ENCODE measurements at places on chromosomes 12 and 14.
A peak's percentile ranks its signal among the peaks of the same experiment; 100 is the strongest.

GRCh38 chr12:68240079-68240478, 13.3 kb downstream of the IL22 start:
- no peak for DNase-seq

GRCh38 chr14:106442857-106443256, 916.5 kb downstream of the TMEM121 start:
- DNase-seq: peak; percentile 14

DNA sequence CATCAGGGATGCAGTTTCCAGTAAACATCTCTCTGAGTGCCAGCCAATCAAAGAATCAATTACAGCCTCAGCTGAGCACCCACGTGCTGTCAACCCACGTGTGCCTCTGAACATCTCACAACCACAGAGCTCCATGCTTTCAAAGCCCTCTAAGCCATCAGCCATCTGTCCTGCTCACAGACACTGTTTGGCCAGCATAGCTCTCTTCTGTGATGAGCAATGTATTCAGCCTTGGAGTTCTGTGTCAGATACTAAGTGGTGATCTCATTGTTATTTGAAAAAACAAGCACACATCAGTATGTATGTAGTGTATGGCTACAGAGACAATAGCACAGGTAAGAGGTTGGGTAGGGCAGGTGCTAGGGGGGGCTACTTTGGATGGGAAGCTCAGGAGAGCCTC, 94.3 kb downstream of the RGS6 start:
- no peak for DNase-seq

GRCh38 chr14:68084256-68084655, 264.7 kb downstream of the RAD51B start:
- DNase-seq: no peak

DNA sequence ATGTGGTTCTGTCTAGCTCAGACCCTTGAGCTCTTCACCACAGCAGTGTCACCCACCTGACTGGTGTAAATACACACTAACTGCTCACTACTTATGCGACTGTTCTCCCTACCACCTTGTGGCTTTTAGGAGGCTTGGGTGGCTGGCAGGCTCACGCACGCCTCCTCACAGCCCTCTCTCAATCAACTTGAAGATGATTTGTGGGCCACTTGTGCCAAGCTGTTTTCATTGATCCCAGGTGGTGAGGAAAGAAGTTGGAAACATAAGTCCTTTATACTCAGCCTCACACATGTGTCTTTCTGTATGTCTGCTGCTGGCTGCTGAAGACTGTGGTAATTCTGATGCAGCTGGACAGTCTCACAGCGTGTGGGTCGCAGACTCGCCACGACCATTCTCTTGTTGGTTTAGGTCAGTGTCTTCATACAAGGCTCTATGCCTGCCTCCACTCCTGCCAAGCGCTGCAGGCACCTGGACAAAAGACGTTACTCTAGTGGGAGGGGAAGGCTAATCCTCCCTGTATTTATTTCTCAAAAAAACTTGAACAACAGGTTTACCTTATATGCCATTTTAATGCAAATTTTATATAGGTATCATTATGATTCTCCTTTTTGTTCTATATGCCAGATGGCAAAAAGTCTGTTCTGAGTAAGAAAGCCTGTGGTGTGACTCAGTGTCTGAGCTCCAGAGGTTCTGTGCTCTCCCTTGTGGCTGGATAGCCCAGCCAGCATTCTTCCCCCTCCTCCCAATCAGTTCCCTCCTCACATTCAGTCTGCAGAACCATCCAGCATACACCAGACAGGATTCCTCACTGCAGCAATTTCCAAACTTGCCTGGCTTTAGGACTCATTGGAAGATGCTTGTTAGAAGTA, 115.6 kb downstream of the DIP2B start:
- no peak for DNase-seq

GRCh38 chr12:30845676-30846075, 80.9 kb upstream of the TSPAN11 start:
- DNase-seq: no peak
